ENCODE measurements at places on chromosomes 2 and 18. TPM values are rescaled to one million over a fixed set of nuclear protein-coding genes. Genes with fewer than 3 reads are reported as not detected.

The WNT6 gene
- total RNA-seq, result not detected

The ABCB11 gene
- total RNA-seq, result not detected

The LYPD6 gene
- 0.90 TPM for total RNA-seq

The SERPINB10 gene
- total RNA-seq, result not detected

The BCL11A gene
- 1.7 TPM for total RNA-seq

The GRHL1 gene
- total RNA-seq, result 0.56 TPM

The ABCG8 gene
- total RNA-seq, result not detected

The IL1RL1 gene
- under 0.01 TPM for total RNA-seq

The LIMS3 gene
- total RNA-seq, result 12.7 TPM

The FABP1 gene
- not detected for total RNA-seq

The MYCN gene
- not detected for total RNA-seq

Data from IMR-90 (cell line).